ENCODE measurements at places on chromosomes 7 and 10. TPM values are rescaled to one million over a fixed set of nuclear protein-coding genes. Genes with fewer than 3 reads are reported as not detected.

DNA sequence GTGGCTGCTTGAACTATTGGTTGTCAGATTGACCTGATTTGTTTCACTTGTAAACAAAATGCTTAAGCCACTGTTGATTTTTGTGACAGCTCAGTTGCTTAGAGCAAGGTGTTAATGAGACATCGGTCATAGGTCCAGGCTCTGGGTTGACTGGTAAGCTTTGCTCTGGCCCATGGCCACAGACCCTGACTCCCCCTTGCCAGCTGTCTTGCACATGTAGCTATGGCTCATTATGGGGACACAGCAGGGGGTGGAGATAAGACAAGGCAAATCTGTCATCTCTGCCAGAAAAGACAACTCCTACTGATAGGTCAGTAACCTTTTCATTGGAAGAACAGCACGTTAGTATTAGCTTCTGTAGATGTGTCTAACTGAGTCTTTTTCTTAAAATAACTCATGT is 95.3 kb downstream of the KAT6B start:
- H3K27ac ChIP-seq: no peak overlapping the region
- no peaks in the 10 kb centered on the region for H3K4me1 ChIP-seq
- DNase-seq: no peak
- H3K36me3 ChIP-seq: no peaks in the 10 kb centered on the region

DNA sequence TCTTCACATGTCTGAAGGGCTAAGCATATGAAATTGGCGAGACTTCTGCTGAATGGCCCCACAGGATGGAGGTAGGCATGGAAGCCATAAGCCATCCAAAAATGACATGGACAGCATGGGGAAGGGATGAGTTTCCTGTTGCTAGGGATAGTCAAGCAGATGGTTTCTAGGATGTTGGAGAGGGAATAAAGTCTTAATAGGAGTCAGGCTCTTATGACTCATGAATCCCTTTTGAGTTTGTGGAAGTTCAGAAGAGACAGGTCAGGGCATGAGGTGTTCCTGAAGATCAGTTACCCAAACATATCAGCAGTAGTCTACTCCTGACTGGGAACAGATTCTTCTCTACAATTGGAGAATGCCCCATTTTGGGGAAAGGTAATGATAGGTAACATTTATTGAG is 243.9 kb downstream of the REEP3 start:
- peaks cover 18% of the 10 kb centered on the region for H3K4me1 ChIP-seq
- no peak overlapping the region for H3K4me3 ChIP-seq
- H3K36me3 ChIP-seq: no peaks in the 10 kb centered on the region
- no peak for DNase-seq
- H3K27ac ChIP-seq: no peak overlapping the region
- no peaks in the 10 kb centered on the region for H3K27me3 ChIP-seq

DNA sequence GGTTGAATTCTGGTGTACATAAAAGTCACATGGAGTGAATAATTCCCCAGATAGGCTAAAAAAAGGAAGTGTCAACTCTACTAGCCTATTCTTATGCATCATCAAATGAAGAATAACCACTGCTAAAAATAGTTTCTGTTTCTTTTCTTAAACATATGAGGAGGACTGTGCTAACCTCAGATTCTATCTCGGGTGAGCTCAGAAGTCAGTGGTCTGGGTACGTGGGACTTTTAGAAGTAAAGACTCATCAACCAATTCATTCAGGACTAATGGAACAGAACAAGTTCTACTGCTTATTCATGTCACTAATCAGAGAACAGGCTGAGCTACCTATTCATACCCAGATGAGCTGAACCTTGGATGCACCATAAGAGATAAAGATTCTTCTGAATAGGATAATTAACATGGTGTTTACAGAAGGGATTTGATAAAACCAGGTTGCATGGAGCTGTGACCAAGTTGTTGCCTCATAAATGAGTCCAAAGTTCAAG is 9.5 kb upstream of the ASAH2 start:
- H3K27me3 ChIP-seq: no peaks in the 10 kb centered on the region
- no peak overlapping the region for H3K4me3 ChIP-seq
- DNase-seq: no peak
- H3K27ac ChIP-seq: no peak overlapping the region
- H3K36me3 ChIP-seq: no peaks in the 10 kb centered on the region
- no peaks in the 10 kb centered on the region for H3K4me1 ChIP-seq

The ELMO1 gene
- total RNA-seq: 63.1 TPM

DNA sequence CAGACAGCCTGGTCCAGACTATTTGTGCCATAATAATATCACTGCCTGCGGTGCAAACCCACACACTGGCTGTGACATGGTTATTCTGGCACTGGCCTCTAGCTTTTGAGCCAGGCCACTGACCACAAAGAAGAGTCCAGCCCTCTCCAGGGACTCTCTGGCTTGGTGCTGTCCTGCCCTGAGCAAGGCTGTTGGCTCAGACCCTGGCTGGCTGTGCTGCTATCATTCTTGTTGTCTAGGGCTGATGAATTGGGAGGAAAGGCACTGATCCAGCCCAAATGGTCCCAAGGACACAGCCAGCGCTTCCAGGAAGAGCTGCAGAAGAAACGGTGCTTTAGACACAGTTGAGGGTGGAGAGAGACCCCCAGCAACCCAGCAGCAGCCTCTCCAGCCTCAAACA is 80.8 kb downstream of the TMEM130 start:
- no peaks in the 10 kb centered on the region for H3K36me3 ChIP-seq
- H3K27me3 ChIP-seq: peaks cover 3% of the 10 kb centered on the region
- H3K4me3 ChIP-seq: no peak overlapping the region
- H3K4me1 ChIP-seq: no peaks in the 10 kb centered on the region
- no peak for DNase-seq
- H3K27ac ChIP-seq: no peak overlapping the region
